Stimulated activated CD4-positive, alpha-beta T cell treated with anti-CD3 and anti-CD28 coated beads, Interleukin-15, amount 100 ng/mL, for 48 hours (primary cell): ENCODE measurements at places on chromosomes 11 and 22.

GRCh38 chr22:46740910-46741780 is 3.1 kb upstream of the CERK start:
- DNase-seq: no peak

DNA sequence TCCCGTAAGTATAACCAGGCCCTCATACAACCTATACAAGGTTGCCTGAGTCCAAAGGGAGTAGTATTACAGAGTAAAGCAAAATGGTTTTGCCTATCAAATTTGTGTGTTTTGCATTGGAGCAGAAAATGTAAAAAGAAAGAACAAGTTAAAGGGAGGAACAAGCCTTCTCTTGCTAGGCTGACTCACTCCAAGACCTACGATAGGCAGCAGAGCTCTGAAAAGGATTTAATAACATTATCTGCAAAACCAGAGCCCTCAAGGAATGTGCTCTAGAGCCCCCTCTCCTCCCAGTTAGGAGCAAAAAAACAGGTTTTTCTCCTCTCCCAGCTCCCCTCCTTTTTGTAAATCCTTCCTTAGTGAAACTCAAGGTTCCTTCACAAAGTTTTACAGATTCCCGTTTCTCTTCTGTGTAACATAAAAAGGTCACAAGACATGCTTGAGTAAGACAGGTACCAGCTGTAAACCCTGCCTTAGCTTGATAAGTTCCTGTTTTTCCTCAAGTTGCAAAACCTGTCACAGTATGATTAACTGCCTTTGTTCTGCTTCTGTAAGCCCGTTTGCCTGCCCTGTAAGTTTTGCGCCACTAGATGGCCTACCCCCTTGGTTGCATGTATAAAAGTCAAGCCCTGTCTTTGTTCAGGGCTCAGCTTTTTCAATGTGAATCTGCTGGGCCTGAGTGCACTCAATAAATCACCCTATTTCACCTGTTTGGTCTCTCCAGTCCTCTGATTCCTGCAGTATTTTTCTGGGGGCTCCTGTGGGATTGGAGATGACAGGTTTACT is 498.2 kb downstream of the KCNA4 start:
- no peak for DNase-seq

DNA sequence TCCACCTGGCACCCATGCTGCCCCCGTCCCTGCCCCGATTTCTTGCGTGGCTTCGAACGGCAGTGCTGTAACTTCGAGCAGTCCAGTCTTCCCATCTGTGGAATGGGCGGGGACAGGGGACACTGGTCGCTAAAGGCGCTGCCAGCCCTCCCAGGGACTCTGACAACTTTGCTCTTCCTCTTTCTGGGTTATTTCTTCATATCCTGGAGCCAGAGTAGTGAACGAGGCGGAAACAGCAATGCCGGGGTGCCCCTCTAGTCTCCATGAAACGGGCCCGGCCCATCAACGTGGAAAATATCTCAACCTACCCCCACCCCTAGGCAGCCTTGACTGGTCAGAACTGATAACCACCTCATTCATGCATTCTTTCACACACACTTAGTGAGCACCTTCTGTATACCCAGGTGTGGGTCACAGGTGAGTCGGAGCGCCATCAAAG is 42.8 kb downstream of the TRIOBP start:
- DNase-seq: no peak

DNA sequence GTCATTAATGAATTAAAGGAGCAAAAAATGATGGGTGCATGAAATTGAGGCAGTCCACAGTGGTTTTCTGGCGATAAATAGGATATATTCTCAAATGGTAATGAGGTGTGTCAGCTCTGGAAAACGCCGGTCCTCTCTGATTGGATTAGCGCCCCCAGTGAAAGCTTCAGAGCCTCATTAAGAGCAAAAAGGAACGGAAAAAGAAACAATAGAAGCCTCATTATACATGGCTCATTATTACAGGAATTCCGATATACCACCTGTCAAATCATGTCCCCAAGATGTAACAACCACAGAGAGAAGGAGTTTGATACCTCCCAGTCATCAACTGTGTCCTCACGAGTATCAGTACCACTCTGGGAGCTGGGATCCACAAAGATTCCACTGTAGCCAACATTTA is 175.7 kb upstream of the PITPNB start:
- DNase-seq: no peak

DNA sequence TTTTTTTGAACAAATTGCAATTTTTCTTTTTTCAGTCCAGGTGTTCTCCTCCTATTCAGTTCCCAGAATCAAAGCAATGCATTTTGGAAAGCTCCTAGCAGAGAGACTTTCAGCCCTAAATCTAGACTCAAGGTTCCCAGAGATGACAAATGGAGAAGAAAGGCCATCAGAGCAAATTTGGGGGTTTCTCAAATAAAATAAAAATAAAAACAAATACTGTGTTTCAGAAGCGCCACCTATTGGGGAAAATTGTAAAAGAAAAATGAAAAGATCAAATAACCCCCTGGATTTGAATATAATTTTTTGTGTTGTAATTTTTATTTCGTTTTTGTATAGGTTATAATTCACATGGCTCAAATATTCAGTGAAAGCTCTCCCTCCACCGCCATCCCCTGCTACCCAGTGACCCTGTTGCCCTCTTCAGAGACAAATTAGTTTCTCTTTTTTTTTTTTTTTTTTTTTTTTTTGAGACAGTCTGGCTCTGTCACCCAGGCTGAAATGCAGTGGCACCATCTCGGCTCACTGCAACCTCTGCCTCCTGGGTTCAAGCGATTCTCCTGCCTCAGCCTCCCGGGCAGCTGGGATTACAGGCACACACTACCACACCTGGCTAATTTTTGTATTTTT is 6.2 kb upstream of the UBE4A start:
- DNase-seq: no peak

- DNase-seq: no peak
These were observed 147.2 kb downstream of the TRPC6 start for GRCh38 chr11:101436511-101437142.

- DNase-seq: peak; percentile 84
These were observed 11.6 kb upstream of the RNH1 start for GRCh38 chr11:518463-519202.

DNA sequence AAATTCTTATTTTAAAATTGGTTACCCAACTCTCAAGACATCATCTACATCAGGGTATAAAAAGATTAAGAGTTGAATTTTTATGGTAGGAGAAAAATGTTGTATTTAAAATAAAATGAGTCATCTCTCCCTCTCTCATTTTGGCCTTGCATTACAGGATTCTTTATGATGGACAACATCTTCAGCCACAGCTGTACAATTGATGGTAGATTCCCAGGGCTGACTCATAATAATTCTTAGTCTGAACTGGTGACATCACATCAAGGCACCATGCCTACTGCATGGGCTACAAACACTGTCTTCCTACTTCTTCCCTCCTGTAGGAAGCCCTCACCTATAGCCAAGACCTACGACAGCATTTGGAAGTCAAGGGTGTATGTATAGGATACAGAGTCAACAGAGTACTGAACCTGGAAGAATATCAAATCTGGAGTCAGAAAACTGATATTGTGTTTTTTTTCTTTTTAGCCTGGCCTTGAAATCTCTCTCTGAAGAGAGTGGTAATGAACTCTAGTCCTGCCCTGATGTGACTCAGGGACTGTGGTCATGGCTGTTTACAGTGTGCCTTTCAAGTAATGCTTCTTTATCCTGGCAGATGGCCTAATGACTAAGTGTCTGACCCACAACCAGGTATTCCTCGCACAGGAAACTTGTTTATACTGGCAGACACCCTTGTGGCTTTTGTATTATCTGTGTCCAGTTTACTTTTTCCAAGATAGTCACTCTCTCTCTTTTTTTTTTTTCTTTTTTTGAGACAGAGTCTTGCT is 32.5 kb downstream of the MRGPRX2 start:
- DNase-seq: no peak

DNA sequence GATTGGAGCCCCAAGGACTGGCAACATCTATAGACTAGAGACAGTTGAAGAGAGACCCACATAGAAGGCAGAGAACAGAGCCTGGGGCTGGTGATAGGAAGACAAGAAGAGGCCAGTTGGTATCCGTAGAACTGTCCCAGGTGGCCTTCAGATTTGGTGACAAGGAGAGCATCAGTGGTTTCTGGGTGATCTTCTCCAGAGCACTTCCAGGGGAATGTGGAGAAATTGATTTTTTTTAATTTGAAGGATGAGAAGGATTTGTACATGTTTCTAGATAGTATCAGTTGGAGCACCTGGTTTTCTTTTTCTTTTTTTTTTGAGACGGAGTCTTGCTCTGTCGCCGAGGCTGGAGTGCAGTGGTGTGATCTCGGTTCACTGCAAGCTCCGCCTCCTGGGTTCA is 14.8 kb downstream of the SLC3A2 start:
- DNase-seq: no peak

DNA sequence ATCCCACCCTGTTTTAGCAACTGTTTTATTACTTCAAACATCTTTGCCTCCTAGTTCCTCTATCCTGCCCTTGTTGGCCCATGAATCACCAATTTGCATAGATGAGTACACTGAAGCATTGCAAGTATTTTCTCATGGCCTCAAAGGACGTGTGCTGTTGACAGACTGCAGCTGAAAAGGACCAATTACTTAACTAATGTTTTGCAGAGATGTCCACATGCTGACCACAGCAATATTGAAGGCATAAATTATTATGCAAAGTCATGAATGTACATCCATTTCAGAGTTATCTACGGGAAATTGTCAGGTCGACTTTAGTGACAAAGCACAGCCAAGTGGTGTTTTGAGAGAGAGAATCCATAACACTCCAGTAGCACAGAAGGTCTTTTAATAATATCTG is 64.8 kb downstream of the CADM1 start:
- no peak for DNase-seq

- DNase-seq: no peak
These were observed 6.7 kb upstream of the SF1 start for GRCh38 chr11:64784813-64785581.

GRCh38 chr11:107665018-107665417 is 46.8 kb downstream of the SLN start:
- DNase-seq: no peak

DNA sequence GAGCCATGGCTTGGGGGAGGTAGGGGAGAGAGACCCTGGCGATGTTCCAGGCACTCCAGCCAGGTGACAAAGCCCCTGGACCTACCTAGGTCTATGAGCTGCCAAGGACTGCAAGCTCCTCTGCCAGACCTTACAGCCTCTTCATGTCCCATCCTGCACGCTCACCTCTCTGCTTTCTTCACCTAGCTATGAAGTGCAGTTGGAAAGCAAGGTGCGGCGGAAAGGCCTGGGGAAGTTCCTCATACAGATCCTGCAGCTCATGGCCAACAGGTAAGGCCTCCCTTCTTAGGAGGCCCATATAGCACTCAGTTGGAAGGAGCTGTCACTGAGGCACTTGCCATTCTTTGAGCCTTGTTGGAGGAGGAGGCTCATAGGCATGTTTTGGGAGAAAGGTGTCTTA is 13.8 kb downstream of the NAA40 start:
- DNase-seq: no peak

DNA sequence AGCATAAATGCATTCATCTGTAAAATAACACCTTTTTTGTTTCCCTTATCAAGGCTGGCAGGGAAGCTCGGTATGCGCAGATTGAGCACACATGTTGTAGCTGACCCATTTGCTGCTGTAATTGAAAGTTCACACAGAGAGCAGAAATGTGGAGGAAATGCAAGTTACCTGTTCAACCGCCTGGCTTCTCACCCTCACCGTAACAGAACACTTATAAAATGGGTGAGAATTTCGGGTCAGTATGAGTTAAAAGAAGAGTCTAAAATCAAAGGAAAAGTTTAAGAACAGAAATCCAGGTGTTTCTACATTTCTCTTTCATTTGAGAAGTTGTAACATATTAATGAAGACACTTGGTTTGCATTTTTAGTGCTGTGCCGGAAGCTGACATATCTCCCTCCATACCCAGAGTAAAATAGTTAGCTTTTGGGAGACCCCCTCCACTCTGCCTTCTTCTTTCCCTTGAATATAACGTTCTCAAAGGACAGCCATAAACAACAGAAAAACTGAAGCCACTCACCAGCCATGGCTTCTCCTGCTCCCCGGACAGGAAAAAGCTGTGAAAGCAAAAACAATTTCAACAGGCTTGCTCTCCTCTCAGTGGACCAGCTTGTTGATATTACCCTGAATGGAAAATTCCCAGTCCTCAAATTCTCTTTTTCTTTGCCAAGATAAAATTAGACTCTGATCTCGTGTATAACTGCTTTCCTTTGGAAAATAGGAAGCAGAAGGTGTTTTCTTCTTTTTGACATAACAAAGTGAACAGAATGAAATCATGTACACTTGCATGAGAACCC is at the start of gene CASP12:
CASP12 (minus strand) TSS at position 570 of the 794 bp plus-strand sequence.
- DNase-seq: no peak

GRCh38 chr11:132154781-132155180 is 784.4 kb downstream of the NTM start:
- DNase-seq: no peak

DNA sequence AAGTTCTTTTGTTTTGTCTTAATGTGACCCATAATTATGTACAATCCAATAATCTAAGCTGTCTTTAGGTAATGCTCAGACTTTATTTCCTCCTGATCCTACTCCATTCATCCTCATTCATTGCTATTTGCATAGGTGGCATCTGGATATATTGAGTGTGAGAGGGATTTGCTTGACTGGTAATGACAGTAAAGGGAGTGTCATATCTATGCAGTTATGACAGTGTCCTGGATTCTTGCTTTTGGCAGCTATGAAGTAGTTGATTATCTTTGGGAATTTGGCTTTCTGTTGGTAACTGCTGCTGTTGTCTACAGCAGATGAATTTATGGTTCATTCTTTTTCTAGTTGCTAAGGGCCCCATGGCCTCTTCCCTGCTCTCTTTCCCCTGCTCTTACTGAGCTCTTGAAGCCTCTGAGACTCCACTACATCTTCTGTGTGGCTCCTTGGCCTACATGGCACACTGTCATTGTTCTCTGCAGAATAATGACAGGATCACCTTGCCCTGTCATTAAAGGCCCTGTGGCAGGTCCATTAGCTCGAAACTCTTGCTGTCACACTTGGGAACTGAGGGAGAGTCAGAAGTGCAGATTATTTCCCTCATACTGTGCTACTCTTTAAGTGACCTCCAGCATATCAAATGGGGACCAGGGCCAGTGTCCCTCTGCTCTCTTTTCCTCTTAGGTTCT is 20.1 kb upstream of the ACAT1 start:
- no peak for DNase-seq

GRCh38 chr11:45301537-45302246 is 15.6 kb upstream of the SYT13 start:
- no peak for DNase-seq

- no peak for DNase-seq
These were observed 25.1 kb downstream of the SBF2 start for GRCh38 chr11:10268746-10269488.

DNA sequence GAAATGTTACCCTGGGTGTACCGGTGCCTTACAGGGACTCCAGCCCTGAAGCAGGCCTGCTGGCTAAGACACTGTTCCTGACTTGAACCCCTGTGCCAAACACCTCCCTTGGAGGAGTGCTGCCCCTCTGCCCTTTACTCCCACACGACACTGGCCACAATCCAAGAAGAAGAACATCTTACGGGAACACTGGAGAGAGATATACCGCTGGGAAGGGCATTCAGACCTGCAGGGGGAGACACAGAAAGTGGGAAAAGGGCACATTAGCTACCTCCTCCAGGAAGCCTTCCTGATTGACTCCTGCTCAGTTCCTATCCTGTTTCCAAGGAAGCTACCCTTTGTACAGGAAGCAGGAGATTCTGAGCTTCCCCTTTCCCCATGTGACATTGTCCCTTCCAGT is 18.7 kb downstream of the TMPRSS13 start:
- no peak for DNase-seq

- no peak for DNase-seq
These were observed 83.6 kb downstream of the INSC start for GRCh38 chr11:15198284-15198683.

GRCh38 chr11:94129512-94130297 is 1.1 kb downstream of the PANX1 start:
- no peak for DNase-seq
